Muscle of arm (tissue), 14 donors: ENCODE measurements at places on chromosomes 5 and 9. TPM values are rescaled to one million over a fixed set of nuclear protein-coding genes. Genes with fewer than 3 reads are reported as not detected.

GRCh38 chr5:86814907-86815306 is 197.2 kb downstream of the COX7C start:
- no peak for DNase-seq

DNA sequence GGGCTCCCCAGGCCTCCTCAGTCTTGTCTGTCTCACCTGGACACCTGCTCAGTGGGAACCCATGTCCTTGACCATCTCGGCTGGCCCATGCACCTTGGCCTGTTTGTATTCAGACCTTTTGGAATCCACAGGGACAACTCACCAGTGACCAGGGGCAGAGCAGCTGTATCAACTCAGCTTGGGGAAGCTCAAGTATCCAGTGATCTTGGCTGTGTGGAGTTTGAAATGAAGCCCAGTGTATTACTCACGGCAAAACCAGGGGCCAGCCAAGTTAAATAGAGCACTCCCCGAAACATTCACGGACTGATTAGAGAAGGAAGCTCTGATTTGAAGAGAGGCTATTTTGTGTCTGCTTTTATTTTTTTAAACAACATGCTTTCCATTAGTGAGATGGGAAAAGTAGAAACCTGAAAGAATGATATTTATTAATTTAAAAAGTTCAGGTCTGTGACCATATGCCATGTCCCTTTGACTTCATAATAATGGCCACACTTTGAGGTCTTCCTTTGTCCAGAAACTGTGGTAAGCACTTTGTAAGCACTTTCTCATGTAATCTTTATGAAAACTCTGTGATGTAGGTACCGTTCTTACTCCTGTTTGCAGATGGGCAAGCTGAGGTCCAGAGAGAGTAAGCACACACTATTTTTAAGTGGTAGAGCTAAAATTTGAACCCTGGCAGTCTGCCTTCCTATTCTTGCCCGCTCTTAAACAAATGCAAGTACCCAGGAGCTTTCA is 656.5 kb downstream of the BNC2 start:
- DNase-seq, result peak; percentile 89

- no peak for DNase-seq
These were observed 3.0 kb downstream of the NADK2 start for GRCh38 chr5:36238502-36239295.

Gene CETN3
- polyA plus RNA-seq, result 38.8 TPM

DNA sequence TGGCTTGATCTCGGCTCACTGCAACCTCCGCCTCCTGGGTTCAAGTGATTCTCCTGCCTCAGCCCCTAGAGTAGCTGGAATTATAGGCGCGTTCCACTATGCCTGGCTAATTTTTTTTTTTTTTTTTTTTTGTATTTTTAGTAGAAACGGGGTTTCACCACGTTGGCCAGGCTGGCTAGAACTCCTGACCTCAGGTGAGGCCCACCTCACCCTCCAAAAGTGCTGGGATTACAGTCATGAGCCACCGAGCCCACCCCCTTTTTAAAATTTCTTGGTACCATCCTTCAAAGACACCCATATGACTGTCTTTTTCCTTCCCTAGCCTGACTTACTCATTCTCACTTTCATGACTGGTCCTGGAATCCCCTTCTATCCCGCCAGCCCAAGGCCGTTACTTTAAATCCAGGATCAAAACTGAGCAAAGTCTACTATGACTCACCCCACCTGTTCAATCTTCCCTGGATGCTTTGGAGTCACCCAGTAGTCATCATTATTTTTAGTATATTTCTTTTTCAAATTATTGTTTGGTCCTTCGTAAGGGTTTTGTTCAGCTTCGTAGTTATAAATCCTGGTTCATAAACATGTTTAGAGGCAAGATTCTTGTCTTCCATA is 1.2 kb upstream of the TBCA start:
- DNase-seq, result no peak

Gene USP20
- 8.5 TPM for polyA plus RNA-seq

GRCh38 chr9:37969558-37970300 is 65.8 kb upstream of the SLC25A51 start:
- DNase-seq, result no peak

DNA sequence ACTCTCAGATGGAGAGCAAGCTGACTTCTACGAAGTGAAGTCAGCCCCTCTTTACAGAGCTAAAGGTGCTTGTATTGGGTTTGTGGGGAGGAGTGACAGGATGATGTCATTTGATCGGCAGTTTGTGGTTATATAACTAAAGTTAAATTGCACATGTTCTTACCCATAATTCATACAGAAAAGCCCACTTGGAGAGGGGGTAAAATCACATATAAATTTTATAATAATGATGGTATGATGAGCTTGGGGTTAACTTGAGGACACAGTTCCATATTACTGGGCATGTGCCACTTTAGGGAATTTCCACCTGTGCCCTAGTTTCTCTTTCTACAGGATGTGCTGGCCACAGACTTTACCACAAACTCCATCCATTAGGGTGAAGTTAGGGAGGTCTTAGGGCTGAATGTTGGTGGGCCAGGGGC is 1178.6 kb upstream of the CDH9 start:
- no peak for DNase-seq

GRCh38 chr5:169527066-169527465 is 56.5 kb upstream of the SPDL1 start:
- no peak for DNase-seq

DNA sequence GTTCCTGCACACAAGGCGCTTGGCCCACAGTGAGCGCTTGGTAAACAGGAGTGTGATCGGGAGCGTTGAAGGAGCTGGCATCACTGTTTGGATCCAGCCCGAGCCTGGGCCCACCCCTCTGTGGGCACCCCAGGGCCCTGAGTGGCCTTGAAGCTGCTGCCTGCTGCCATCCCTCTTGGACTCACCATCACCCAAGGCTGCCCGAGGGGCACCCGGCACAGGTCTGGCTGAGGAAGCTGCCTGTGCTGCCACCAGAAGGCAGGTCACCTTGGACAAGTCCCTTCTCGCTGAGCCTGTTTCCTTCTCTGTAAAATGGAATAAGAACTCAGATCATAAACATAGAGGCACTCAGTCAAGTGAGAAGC is 53.6 kb downstream of the LRSAM1 start:
- no peak for DNase-seq

DNA sequence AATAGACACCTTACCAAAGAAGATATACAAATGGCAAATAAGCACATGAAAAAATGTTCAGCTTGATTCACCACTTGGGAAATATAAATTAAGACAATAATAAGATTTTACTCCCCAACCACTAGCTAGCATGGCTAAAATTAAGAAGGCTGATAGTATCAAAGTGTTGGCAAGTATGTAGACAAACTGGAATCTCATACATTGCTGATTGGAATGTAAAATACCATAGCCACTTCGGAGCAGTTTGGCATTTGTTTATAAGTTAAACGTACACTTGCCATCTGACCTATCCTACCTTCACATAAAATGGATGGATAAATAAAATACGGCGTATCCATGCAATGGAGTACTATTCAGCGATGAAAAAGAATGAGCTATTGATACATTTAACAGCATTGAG is 129.2 kb downstream of the ZNF462 start:
- DNase-seq, result no peak

Gene LHX3
- not detected for polyA plus RNA-seq
